ENCODE measurements at places on chromosomes 7 and 10. TPM values are rescaled to one million over a fixed set of nuclear protein-coding genes. Genes with fewer than 3 reads are reported as not detected.

The AGR2 gene
- total RNA-seq: 378 TPM

The ADRB1 gene
- 0.47 TPM for total RNA-seq

The MKX gene
- total RNA-seq: 2.3 TPM

The CPA1 gene
- total RNA-seq: not detected

The KNDC1 gene
- 1.2 TPM for total RNA-seq

The CLCN1 gene
- total RNA-seq: 0.34 TPM

The DDX50 gene
- total RNA-seq: 39.1 TPM

The SP4 gene
- 15.9 TPM for total RNA-seq

The SPRN gene
- total RNA-seq: 0.15 TPM

The HABP2 gene
- total RNA-seq: 1.0 TPM

The FAM20C gene
- total RNA-seq: 4.9 TPM

The HHEX gene
- total RNA-seq: 91.5 TPM

The CADPS2 gene
- 16.4 TPM for total RNA-seq

The KCNIP2 gene
- 3.3 TPM for total RNA-seq

The MYPN gene
- total RNA-seq: 0.38 TPM

The ZNF273 gene
- total RNA-seq: 6.2 TPM

The TYW1 gene
- 13.9 TPM for total RNA-seq

The ODAD2 gene
- total RNA-seq: 0.20 TPM

The APBB1IP gene
- total RNA-seq: 1.9 TPM

The SPACDR gene
- total RNA-seq: 4.5 TPM

The TSPAN33 gene
- total RNA-seq: 12.4 TPM

The IMPDH1 gene
- 57.3 TPM for total RNA-seq

The GIMAP6 gene
- total RNA-seq: not detected

The SAMD8 gene
- total RNA-seq: 19.5 TPM

The DGKB gene
- 0.12 TPM for total RNA-seq

The EGR2 gene
- total RNA-seq: 0.68 TPM

The DGKI gene
- not detected for total RNA-seq

The FRMPD2 gene
- total RNA-seq: 1.9 TPM

The GUSB gene
- total RNA-seq: 36.5 TPM

The ACSL5 gene
- 35.3 TPM for total RNA-seq

The TNS3 gene
- 135 TPM for total RNA-seq

The GOLGA7B gene
- 1.0 TPM for total RNA-seq

The ZNF727 gene
- total RNA-seq: not detected

The ACTL6B gene
- total RNA-seq: not detected

The GARS1 gene
- 244 TPM for total RNA-seq

The CRHR2 gene
- total RNA-seq: not detected

The SPDYE6 gene
- not detected for total RNA-seq

The SGPL1 gene
- 75.8 TPM for total RNA-seq

The CABCOCO1 gene
- total RNA-seq: not detected

The NKX1-2 gene
- not detected for total RNA-seq

The AASS gene
- 18.7 TPM for total RNA-seq

The TACC2 gene
- total RNA-seq: 26.5 TPM

The SLC16A9 gene
- total RNA-seq: 2.2 TPM
